Dermis microvascular lymphatic vessel endothelial cell (primary cell): ENCODE measurements at places on chromosomes 2 and 18. TPM values are rescaled to one million over a fixed set of nuclear protein-coding genes. Genes with fewer than 3 reads are reported as not detected.

The DCC gene
- not detected in 2 replicates for total RNA-seq

The PFN4 gene
- total RNA-seq = 0.26 and 0.51 TPM in 2 replicates

The ICOS gene
- under 0.01 TPM in 1 of 2 replicates, not detected in the other for total RNA-seq

The ANKRD36B gene
- 40.0 and 45.3 TPM in 2 replicates for total RNA-seq

The GKN2 gene
- total RNA-seq = not detected in 2 replicates

The SCG2 gene
- not detected in 2 replicates for total RNA-seq

The CAPG gene
- total RNA-seq = 62.4 and 63.6 TPM in 2 replicates

The GRHL1 gene
- 0.26 and 0.76 TPM in 2 replicates for total RNA-seq

The LYPD6 gene
- 7.8 and 13.3 TPM in 2 replicates for total RNA-seq

The SCYGR4 gene
- total RNA-seq = not detected in 2 replicates

The DRC1 gene
- total RNA-seq = under 0.01 TPM in 1 of 2 replicates, not detected in the other

The SIX3 gene
- not detected in 2 replicates for total RNA-seq

The MOB1A gene
- 79.6 and 84.6 TPM in 2 replicates for total RNA-seq

The SLC14A1 gene
- total RNA-seq = not detected in 2 replicates

The CPS1 gene
- 0.51 and 3.1 TPM in 2 replicates for total RNA-seq

The BMP10 gene
- total RNA-seq = not detected in 2 replicates

The ALMS1 gene
- 4.4 and 6.6 TPM in 2 replicates for total RNA-seq

The DSG4 gene
- total RNA-seq = not detected in 2 replicates

The MRPS5 gene
- 35.4 and 36.3 TPM in 2 replicates for total RNA-seq

The DSC3 gene
- under 0.01 TPM in 2 replicates for total RNA-seq

The SPATA3 gene
- not detected in 2 replicates for total RNA-seq

The HOXD13 gene
- under 0.01 TPM in 1 of 2 replicates, not detected in the other for total RNA-seq

The AQP12A gene
- not detected in 2 replicates for total RNA-seq

The PROKR1 gene
- under 0.01 TPM in 2 replicates for total RNA-seq

The LBX2 gene
- 0.39 and 0.51 TPM in 2 replicates for total RNA-seq

The AQP12B gene
- not detected in 2 replicates for total RNA-seq

The SERPINB3 gene
- total RNA-seq = not detected in 2 replicates

The VAMP5 gene
- 89.2 and 109 TPM in 2 replicates for total RNA-seq

The SFT2D3 gene
- total RNA-seq = 3.5 and 4.9 TPM in 2 replicates

The GRB14 gene
- total RNA-seq = 0.38 and 0.64 TPM in 2 replicates

The SPP2 gene
- not detected in 2 replicates for total RNA-seq

The NLRC4 gene
- under 0.01 TPM in 1 of 2 replicates, not detected in the other for total RNA-seq

The DYTN gene
- not detected in 2 replicates for total RNA-seq

The ASTL gene
- total RNA-seq = not detected in 2 replicates

The POMC gene
- total RNA-seq = 0.13 and 0.63 TPM in 2 replicates

The CIB4 gene
- total RNA-seq = not detected in 2 replicates

The STEAP3 gene
- total RNA-seq = 7.7 and 7.8 TPM in 2 replicates

The C1QL2 gene
- not detected in 2 replicates for total RNA-seq

The RTN4 gene
- 92.2 and 132 TPM in 2 replicates for total RNA-seq

The DNAJC5G gene
- total RNA-seq = 0.39 and 1.0 TPM in 2 replicates

The IL36G gene
- total RNA-seq = not detected in 2 replicates

The PRKRA gene
- 29.7 and 31.5 TPM in 2 replicates for total RNA-seq

The KATNAL2 gene
- total RNA-seq = 0.25 and 0.64 TPM in 2 replicates

The CERKL gene
- not detected in 2 replicates for total RNA-seq

The TCF7L1 gene
- total RNA-seq = 4.2 and 6.2 TPM in 2 replicates

The MEIS1 gene
- 3.6 and 5.3 TPM in 2 replicates for total RNA-seq

The MTERF4 gene
- 28.2 and 33.1 TPM in 2 replicates for total RNA-seq

The TNFRSF11A gene
- total RNA-seq = 23.1 and 42.5 TPM in 2 replicates

The PDE11A gene
- under 0.01 TPM in 2 replicates for total RNA-seq

The TCF23 gene
- total RNA-seq = not detected in 2 replicates

The TTN gene
- total RNA-seq = 0.76 and 1.7 TPM in 2 replicates

The CCDC148 gene
- 0.13 TPM in 2 replicates for total RNA-seq
